ENCODE measurements at places on chromosomes 11 and 22. TPM values are rescaled to one million over a fixed set of nuclear protein-coding genes. Genes with fewer than 3 reads are reported as not detected.

- DNase-seq = no peak
Measured at GRCh38 chr22:47691152-47691895, 928.9 kb downstream of the TBC1D22A start.

GRCh38 chr22:49449811-49450446 is 377.7 kb downstream of the BRD1 start:
- DNase-seq = no peak

- DNase-seq = no peak
Measured at GRCh38 chr22:37165940-37166674, 16.4 kb upstream of the IL2RB start.

DNA sequence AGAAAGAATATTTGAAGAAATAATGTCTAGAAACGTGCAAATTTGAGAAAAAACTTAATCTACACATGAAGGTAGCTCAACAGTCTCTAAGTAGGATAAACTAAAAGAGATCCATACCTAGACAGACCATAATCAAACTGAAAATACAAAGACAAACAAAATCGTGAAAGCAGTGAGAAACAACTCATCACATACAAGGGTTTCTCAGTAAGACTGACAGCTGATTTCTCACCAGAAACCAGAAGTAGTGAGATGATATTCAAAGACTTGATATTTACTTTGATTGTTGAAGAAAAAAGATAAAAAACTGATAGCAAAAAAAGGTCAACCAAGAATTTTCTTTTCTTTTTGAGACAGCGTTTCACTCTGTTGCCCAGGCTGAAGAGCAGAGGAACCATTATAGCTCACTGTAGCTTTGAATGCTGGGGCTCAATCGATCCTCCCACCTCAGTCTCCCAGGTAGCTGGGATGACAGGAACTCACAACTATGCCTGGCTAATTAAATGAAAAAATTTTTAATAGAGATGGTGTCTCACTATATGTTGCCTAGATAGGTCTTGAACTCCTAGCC is 17.4 kb downstream of the NPAT start:
- DNase-seq = no peak

DNA sequence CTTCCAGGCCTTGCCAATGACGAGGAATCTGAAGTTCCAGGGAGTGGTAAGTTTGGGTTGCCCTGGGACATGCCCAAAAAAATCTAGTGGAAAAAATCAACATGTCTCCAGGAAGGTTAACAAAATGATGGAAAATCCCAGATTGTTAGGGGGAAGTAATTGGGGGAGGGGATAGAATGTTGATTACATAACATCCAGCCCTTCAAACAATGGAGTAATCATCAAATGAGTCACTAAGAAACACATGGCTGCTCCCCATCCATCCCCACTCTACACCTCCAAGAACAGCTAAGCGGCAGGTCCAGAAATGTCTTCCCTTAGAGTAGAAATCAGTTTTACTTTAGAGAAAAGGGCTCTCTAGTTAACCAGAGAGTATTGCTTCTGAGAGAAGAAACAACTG is 94.9 kb downstream of the ETS1 start:
- DNase-seq = peak; percentile 69

- no peak for DNase-seq
Measured at GRCh38 chr11:70040869-70041501, 37.1 kb upstream of the ANO1 start.

DNA sequence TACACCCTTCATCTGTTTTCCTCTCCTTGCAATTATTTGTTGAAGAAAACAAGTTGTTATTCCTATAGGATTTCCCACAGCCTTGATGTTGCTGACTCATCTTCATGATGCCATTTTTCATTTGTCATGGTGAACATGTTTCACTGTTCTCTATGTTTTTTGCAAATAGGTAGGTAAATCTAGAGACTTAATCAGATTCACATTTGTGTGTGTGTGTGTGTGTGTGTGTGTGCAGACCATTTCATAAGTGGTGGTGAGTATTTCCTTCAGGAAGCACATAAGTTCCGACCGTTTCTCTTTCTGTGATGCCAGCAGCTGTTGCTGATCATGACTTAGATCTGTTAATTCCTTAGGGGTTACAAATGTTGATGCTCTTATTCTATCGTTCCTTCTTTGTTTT is 80.3 kb upstream of the IZUMO1R start:
- peak; percentile 12 for DNase-seq

DNA sequence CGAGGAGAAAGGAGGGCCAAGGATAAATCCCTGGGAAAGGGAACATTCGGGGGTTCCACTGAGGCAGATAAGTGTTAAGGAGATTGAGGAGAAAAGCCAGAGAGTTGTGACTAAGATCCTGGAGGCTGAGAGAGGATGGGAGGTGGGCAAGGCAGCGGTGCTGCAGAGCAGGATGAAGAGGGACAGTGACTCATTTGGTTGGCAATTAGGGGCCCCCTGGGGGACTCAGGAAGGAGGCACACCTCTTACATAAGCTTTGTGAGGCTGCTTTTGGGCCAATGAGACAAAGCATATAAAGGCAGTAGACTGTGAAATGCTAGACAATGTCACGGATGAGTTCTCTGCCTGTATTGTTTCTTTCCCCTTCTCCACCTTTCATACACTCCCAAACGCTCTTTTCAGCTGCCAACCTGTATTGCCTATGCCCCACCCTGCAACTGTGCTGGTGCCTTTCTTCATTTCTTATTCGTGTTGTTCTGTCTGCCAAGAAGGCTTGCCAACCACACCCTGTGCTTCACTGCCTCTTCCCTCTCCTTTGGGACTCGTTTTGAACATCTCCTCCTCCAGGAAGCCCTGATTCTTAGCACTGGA is 246.8 kb upstream of the KIRREL3 start:
- DNase-seq = no peak

DNA sequence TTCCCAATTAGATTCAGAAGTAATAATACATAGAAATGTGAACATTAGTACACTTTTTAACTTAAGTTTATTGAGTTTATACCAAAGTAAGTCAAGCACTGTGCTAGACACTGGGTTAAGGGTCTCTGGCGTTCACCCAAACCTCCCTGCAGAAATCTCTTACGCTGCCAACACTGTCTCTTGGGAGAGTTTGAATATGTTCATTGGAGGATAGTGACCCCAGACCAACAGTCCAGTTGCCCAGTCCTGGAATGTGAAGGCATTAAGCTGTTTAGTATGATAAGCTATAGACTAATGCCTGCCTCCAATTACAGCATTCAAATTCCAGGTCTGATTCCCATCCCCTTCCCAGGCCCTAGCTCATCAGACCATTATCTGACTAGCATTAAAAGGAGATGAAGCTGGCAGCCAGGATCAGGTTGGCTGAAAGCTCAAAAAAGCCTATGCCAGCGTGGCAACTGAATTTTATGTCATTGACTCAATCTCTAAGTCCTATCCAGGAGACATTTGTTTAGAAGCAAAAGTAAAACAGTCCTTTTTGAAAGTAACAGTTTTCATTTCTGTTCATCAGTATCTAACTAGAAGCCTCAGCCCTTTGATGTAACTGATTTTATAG is 77.8 kb downstream of the SFI1 start:
- DNase-seq = no peak

DNA sequence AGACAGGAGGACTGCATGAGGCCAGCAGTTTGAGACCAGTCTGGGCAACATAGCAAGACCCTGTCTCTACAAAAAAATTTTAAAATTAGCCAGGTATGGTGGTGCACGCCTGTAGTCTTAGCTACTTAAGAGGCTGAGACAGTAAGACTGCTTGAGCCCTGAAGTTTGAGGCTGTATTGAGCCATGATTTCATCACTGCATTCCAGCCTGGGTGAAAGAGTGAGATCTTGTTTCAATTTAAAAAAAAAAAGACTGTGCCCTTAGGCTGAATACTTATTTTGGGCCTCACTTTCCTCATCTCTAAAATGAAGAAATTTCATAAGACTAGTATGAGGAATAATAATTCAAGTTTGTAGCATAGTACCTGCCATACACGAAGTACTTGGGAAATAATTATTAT is 6.9 kb downstream of the AQP11 start:
- peak; percentile 65 for DNase-seq

DNA sequence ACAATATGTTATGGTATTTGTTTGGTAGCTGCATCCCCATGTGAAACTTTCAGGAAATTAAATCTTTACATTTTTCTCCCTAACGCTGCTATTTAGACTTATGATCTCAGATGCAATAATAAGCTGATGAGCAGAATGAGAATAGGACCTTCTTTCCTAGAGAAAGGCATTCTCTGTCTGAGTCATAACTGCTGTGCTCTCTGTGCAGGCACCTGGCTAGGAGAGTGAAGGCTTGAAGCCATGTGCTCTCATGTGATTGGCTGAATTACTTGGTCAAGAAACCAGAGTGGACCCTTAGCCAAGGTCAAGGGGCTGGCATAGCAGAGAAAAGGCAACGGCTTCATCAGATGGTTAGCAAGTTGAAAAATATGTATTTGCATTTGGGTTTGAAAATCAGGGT is 185.0 kb downstream of the ADAMTS15 start:
- peak; percentile 23 for DNase-seq

- DNase-seq = peak; percentile 96
Measured at GRCh38 chr22:35430897-35431322, 31.0 kb downstream of the MCM5 start.

DNA sequence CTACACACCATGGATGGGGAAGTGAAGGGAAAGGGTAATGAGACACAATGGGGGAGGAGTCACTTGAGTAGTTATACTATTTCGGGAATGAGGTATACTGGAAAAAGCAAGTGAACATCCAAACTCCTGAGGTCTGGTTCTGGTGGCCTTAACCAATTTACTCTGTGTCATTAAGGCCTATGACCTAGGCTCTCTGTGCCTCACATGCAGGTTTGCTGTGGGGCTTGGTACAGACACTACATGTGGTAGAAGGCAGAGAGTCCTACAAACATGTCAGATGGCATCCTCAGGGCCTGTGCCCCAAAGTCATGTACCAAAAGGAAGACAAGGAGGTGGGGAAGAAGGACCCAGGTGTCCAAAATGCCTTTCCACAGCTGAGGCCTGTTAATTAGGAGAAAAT is 98.9 kb downstream of the TRIM29 start:
- no peak for DNase-seq

Gene RBMXL2
- not detected for total RNA-seq

Gene NPAS4
- not detected for total RNA-seq

Gene MISFA
- not detected for total RNA-seq

Gene NLRP14
- not detected for total RNA-seq

Gene DEUP1
- total RNA-seq = not detected
